ENCODE measurements at places on chromosomes 13 and 19.

- DNase-seq: no peak
Measured at GRCh38 chr13:96159725-96160124, 69.8 kb downstream of the HS6ST3 start.

GRCh38 chr13:64697226-64697625 is 2532.9 kb downstream of the PCDH9 start:
- no peak for DNase-seq

GRCh38 chr13:111411151-111411858 is 90.9 kb downstream of the TEX29 start:
- DNase-seq: peak; percentile 66

DNA sequence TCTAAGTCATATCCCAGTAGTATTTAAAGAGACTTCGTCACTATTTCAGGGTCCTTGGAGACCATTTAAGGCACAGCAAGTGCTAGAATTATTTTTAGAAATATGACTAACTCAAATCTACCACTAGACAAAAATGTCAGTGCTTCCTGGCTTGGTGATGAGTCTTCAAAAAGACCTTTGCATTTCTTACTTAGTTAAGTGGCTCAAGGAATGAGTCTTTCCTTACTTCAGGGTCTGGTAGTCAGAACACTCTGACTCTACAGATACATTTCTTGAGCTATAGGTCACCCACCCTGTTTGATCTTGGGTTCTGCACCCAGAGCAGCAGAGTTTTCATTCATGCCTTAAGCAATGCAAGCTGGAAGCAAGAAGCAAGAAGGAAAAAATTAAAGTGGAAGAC is 191.0 kb upstream of the HTR2A start:
- no peak for DNase-seq

DNA sequence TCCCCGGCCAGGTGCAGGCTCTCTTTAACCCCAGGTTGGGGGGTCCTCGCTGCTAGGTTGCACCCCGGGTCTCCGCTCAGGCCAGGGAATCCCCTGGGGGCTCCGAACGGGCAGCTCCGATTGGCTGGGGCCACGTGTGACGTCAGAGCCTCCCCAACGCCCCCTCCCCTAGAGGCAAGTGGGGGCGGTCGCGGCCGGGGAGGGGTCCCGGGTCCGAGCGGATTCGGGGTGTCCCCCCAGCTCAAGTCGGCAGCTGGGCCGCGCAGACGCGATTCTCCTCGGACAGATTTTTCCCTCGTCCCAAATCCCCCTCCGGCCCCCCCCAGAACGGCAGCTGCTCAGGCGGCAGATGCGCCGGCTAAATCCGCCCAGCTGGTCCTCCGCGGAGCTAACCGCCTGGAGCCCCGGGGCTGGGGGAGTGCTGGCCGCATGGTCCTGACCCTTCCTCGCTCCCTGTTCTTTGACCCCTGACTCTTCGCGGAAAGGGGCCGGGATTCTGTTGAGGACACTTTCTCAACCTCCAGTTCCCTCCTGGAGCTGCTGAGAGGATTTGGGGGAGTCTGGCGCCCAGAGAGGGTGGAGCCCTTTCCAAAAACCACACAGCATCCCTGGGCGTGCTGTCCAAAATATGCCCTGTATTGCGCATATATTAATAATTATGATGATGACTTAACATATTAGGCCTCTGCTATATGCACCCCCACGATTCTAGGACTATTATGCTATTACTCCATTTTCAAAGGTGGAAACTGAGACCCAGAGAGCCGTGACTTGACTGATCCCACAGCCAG is 25.4 kb upstream of the SEMA6B start:
- DNase-seq: peak; percentile 74

- no peak for DNase-seq
Measured at GRCh38 chr19:48196933-48197665, 26.6 kb downstream of the ZSWIM9 start.

DNA sequence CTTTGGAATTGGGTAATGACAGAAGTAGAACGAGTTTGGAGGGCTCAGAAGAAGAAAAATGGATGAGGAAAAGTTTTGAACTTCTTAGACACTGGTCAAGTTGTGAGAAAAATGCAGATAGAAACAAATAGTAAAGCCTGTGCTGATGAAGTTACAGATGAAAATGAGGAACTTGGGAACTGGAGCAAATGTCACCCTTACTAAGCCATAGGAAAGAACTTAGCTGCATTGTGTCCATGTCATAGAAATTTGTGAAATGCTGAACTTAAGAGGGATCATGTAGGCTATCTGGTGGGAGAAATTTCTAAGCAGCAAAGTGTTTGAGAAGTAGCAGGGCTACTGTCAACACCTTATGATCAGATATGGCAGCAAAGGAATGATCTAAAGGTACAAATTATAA is 289.2 kb upstream of the PCDH9 start:
- DNase-seq: no peak

DNA sequence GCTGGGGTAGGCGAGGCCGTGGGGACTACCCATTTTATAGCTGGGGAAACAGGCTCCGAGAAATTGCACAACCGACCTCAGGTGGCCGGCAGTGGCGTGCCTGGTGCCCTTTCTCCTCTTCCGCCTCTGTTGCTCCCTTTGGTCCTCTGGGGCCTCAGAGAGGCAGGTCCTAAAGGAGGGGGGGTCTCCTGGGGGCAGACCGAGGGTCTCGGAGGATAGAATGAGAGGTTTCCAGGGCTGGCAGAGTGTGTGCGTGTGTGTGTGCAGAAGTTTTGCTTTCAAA is 11.3 kb downstream of the STX10 start:
- DNase-seq: no peak

DNA sequence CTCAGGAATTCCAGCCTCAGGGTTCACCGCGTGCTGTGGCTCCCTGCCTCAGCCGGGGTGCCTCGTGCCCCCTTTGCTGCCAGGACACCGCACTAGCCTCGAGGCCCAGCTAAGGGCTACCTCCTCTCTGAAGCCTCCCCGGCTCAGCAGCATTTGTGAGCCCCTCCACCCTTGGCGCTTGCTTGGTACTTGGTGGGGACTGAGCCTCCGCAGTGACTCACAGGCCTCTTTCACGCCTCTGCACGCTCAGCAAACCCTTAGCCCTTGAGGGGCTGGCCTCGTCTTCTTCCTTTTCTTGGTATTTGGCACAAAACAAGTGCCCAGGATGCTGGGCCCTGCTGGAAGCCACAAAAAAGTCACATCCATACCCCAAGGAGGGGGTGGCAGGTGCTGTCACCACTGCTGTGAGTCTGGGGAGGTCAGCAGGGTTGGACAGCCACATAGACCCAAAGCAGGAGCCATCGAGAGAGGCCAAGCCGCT is 85.4 kb upstream of the TM9SF2 start:
- no peak for DNase-seq

DNA sequence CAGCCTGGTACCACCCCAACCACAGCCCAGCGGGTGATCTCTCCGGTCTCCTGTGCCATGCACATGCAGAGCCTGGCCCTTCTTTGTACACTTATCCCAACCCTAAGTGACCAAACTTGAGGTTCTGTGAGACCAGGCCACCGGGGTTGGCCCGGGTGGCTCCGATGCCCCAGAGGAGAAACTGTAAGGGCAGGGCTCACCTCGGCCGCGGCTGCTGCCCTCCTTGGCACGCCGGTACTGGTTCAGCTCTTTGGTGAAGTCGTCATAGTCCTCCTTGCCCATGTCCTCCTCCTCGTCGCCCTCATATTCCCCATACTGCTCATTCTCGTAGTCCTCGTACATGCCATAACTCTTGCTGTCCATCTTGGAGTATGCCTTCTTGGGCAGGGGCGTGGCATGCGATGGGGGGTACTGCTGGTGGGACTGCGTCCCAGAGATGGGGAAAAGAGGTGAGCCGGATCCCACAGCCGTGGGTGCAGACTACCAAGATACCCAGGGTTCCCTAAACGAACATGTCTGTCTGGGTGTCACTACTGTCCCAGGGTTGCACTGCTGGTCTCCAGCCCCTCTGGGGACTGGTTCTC is 23.7 kb downstream of the ZC3H4 start:
- DNase-seq: no peak

DNA sequence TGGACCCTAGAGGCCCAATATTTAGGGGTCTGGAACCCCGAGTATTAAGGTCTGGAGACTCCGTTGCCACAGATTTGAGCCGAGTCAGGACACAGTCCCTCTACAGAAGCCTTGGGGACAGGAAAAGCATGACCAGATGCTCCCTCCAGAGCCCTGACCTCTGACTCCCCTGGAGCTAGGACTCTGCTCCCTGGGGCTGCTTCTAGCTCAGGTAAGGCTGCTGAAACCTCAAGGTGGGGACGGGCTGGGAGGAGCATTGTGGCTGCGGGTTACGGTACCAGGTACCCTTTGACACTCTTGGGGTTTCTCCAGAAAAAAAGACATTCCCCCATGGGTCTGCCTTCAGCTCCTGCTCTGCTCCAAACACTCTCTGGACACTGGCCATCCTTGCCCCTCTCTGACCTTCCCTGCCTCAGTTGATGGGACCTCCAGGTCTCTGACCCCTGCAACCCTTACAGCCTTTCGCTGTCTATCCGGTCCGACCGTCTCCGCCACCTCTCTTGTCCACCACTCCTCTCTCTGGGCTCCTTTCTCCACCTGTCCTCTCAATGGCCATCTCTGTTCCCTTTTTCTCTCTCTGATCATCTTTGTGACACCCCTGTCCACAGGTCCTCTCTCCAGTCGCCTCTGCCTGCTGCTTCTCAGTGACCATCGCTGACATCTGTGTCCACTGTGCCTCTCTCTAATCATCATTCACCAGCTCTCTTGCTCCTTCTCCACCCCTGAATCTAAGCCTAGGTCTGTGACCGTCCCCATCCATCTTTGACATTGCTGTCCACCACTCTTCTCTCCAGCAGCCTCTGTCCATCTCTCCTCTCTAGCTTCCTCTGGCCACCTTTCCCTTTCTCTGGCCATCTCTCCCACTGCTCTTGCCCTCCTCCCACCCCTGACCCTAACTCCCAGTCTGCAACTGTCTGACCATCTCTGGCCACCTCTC is 1.4 kb downstream of the LRFN3 start:
- peak; percentile 37 for DNase-seq

DNA sequence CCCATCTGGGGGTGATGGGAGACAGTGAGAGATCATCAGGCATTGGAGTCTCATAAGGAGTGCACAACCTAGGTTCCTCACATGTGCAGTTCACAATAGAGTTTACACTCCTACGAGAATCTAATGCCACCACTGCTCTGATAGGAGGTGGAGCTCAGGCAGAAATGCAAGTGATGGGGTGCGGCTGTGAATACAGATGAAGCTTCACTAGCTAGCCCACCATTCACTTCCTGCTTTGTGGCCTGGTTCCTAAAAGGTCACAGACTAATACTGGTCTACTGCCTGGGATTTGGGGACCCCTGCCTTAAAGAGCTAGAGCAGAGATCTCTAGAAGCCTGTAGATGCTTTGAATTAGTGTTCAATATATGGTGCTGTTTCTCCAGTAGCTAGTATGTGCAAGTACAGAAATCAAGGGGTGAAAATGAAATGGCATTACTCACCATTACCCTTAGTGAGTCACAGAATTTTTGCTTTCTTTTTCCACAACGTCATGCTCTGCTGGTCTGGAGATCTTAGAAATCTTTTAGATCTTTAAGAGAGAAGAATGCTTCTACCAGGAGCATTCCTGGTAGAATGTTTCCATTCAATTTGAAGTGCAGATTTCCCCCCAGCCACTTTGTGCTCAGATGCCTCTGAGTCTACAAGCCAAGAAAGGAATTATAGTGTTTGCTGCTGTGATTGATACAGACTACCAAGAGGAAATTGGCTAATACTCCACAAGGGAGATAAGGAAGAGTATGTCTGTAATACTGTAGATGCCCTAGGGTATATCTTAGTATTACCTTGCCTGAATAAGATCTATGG is 2301.2 kb downstream of the PCDH9 start:
- DNase-seq: no peak

DNA sequence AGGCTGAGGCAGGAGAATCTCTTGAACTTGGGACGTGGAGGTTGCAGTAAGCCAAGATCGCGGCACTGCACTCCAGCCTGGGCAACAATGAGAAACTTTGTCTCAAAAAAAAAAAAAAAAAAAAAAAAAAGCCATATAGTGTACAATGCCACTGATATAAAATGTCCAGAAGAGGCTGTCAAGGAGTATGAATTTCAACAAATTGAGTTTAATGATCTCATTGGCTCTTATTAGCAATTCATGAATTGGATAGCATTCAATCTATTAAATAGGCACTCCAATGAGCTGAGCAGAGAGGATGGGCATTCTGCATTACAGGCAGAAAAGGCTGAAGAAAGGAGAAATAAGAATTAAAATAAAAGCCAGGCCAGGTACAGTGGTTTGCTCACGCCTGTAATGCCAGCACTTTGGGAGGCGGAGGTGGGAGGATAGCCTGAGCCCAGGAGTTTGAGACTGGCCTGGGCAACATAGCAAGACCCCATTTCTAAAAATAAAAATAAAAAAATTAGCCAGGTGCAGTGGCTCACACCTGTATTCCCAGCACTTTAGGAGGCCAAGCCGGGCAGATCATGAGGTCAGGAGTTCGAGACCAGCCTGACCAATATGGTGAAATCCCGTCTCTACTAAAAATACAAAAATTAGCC is 757 bp upstream of the LMNB2 start:
- no peak for DNase-seq

DNA sequence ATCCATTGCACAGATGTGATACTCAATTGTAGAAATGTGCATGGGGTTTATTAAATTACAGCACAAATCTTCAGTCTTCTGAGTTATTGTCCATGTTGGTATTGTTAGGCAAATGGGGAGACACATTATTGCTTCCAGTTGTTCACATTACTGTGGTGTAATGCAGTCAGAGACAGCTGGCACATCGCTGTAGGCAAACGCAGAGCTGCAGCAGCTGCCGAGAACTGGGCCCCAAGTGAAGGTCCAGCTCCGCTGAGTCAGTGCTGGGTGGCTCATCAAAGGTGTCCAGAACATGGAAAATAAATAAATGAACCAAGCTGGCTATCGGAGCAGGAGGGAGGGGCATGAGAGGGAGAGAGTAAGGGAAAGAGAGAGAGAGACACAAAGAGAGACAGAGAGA is 299.1 kb upstream of the OBI1 start:
- no peak for DNase-seq

DNA sequence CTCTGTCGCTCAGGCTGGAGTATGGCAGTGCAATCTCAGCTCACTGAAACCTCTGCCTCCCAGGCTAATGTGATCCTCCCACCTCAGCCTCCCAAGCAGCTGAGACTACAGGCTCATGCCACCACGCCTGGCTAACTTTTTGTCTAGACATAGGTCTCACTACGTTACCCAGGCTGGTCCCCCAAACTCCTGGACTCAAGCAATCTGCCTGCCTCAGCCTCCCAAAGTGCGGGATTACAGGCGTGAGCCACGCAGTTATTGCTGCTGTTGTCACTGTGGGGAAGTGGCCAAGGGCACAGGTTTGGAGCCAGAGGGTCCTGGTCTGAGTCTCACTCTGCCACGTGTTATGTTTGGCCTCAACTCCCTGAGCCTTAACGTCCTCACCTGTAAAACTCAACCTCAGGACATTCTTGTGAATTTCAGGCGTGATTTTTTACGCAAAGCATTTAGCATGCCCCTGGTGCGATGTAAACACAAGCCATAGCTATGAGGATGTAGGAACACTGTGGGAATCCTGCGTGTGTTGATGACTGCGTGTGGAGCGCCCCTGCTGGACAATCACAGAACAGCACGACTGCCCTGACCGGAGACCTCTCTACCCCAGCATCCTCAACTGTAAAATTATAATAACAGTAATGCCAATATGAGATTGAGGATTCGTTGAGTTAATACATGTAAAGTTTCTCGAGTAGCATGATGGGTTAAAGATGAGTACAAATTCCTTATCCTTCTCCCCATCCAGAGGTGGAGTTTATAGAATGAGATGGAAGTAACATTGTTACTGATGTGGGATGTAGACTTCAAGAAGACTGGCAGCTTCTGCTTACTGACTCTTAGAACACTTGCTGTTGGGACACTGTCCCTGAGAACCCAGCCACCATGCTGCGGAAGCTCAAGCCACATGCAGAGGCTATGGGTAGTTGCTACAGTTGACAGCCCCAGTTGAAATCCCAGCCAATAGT is 41.8 kb upstream of the PNMA8B start:
- DNase-seq: peak; percentile 58
